ENCODE measurements at places on chromosomes 6 and 20.

DNA sequence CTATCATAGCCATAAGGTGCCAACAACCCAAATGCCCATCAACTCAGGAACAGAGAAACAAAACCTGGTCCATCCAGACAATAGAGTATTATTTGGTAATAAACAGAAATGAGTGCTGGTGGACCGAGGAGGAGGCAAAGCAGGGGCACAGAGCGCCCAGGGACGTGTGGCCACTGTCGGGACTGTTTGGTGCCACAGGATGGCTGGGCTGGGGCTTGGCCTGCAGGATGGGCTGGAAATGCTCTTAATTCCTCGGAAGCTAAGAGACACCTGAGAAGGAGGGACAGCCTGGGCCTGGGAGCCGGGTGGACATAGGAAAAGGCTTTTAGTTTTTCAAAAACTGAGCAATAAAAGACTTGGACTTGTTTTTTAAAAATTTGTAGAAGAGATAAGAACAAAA lies 216.4 kb downstream of the DLL1 start:
- DNase-seq, result no peak

GRCh38 chr6:119559586-119559985 lies 210.0 kb upstream of the MAN1A1 start:
- no peak for DNase-seq

DNA sequence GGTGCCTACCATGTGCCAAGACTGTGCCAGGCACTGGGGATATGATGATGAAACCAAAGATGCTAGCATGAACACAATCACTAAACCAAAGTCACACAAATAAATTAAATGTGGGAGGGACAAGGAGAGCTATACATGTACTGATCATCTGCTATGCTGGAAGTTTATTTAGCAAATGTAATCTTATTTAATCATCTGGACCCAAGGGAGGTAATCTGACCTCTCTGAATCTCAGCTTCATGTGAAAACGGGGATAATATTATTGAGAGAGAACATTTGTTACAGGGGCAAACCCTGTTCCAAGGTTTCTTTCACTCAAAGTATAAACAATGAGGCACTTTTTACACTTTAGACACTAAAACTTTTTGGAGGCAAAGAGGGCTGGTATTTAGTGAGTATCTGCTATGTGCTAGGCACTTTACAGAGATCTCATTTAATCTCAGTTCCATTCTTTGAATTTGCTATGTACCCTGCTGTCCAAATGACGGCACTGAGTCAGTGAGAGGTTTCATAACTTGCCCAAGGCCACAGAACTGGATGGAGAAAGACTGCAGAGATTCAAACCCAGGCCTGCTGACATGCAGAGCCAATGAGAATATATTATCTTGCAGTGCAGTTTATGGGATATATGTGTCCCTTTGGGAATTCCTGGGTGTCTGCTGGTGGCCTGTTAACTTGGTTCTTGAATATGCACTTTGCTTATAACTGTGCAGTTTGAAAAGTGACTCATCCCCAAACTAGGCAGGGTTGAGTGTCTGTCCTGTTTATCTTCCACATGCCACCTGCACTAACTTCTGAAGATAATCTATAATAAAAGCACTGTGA lies 3.3 kb upstream of the ASXL1 start:
- no peak for DNase-seq

DNA sequence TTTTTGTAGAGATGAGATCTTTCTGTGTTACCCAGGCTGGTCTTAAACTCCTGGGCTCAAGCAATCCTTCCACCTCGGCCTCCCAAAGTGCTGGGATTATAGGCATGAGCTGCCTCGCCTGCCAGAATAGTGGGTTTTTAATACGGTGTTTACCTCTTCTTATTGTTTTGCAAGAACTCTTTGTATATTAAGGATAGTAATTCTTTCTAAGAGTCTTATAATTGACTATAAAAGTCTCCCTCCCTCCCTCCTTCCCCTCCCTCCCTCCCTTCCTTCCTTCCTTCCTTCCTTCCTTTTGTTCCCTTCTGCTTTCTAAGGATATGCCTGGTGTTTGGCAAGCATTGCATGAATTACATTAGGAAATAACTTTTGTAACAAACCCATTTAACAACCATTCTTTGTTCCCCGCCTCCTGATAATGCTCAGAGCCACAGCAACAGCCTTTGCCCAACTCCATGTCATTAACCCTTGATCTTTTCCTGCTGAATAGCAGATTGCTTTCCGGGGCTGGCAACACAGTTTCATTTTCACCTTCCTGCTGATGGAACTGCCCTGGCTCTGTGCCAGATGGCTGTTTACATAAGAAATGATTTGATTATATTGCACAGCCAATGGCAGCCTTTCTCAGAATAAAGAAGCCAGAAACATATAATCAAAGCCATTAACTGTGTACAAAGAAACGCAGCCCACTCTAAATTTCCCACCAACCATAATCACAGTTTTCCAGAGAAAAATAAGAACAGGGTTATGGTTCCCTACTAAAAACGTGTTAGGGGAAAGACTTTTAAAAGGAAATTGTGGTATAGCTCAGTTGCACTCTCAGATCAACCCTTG lies 143.7 kb upstream of the PTPN1 start:
- peak; percentile 50 for DNase-seq

DNA sequence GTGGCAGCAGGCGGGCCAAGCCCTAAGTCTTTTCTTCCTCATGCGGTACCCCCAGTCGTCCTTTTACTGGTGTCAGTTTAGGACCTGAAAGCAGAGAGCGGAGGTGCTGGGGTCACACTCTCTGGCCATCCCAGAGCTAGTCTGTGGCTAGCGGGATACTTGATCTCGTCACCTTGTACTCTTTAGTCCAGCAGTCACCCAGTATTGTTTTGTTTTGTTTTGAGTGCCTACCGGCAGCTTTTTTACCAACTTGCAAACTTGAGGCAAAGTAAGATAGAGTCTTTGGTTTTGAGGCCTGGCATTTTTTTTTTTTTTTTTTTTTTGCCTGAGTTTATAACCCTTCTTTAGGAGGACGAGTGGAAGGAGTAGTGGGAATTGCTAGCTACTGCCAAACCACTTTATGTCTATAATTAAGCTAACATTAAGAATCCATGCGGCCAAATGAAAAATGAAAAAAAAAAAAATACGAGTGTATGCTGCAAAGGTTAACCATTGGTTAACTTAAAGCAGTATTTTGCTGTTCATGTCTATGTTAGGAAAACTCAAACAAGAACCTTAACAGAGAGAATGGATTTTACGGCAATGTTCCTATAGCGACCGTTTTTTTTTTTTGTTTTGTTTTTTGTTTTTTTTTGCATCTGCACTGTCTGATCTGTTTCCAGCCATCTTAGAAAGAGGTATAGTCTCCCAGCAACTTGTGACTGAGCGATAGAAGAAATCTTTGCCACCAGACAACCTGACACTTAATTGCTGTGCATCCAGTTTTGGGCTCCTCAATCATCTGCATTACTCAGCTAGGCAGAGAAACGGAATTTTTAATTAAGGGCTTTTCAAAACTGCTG lies 56.9 kb downstream of the FAM217A start:
- no peak for DNase-seq

GRCh38 chr6:110800196-110800838 lies 15.0 kb downstream of the CDK19 start:
- no peak for DNase-seq

Measured in breast epithelium (tissue), 4 donors.